ENCODE measurements at places on chromosomes 1 and 21.

DNA sequence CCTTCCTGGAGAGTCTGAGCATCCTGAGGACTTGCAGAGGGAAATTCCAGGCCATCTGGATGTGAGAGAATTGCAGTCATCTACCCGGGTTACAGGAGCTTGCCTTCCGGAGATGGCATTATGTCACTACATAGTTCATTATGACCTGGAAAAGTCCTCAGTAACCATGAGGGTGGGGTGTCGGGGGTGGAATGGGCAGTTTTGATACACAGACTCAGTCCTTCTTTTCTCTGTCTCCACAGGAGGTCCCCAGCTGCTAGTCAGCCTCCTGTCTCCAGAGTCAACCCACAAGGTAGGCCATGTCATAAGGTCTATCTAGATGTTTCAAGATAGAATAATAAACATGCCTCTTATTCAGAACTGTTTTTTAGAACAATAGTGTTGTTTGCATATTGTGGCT is 268.2 kb upstream of the SGIP1 start:
- DNase-seq: no peak

GRCh38 chr21:24785033-24785432 is 822.2 kb downstream of the MRPL39 start:
- no peak for DNase-seq

DNA sequence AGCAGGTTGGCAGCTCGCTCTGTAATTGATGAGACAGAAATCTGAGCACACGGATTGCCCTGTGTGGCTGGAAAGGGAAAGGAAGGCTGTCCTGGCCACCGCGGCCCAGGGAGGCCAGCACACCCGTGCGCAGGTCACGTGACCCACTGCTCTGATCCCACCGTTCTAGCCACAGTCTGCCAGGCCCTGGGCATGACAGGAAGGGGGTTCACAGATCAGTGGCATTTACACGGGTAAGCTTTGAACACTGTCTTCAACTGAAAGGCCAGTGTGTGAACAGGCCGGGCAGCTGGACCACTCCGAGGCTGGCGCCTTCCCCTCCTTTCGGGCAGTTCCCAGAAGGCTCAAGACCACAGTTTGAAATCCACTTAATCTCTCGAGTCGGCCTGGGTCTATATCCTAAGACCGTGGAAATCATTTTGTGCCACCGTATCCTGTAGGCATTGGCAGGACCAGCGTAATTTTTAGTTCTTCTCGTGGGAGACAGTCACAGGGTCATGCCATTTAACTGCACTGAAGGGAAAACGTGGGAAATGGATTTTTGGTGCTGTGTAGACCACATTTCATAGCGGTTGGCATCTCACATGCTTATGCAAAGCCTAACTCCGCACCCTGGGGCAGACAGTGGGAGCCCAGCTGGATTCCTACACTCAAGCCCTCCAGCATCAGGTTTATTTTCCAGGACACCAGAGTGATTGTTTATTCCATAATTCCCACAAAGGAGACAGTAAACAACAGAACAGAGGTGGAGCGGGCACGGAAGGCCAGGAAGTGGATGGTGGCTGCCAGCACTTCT is 3.1 kb upstream of the ADARB1 start:
- no peak for DNase-seq

- DNase-seq: no peak
Observed at GRCh38 chr1:99516141-99516540, 129.8 kb upstream of the PALMD start.

GRCh38 chr1:111538343-111539025 is 35.1 kb upstream of the ADORA3 start:
- DNase-seq: no peak

- no peak for DNase-seq
Observed at GRCh38 chr1:30747033-30748008, 10.3 kb downstream of the LAPTM5 start.
